ENCODE measurements at places on chromosomes 5 and 9.

GRCh38 chr9:76013809-76014208, 123.3 kb downstream of the PCSK5 start:
- no peak for DNase-seq

DNA sequence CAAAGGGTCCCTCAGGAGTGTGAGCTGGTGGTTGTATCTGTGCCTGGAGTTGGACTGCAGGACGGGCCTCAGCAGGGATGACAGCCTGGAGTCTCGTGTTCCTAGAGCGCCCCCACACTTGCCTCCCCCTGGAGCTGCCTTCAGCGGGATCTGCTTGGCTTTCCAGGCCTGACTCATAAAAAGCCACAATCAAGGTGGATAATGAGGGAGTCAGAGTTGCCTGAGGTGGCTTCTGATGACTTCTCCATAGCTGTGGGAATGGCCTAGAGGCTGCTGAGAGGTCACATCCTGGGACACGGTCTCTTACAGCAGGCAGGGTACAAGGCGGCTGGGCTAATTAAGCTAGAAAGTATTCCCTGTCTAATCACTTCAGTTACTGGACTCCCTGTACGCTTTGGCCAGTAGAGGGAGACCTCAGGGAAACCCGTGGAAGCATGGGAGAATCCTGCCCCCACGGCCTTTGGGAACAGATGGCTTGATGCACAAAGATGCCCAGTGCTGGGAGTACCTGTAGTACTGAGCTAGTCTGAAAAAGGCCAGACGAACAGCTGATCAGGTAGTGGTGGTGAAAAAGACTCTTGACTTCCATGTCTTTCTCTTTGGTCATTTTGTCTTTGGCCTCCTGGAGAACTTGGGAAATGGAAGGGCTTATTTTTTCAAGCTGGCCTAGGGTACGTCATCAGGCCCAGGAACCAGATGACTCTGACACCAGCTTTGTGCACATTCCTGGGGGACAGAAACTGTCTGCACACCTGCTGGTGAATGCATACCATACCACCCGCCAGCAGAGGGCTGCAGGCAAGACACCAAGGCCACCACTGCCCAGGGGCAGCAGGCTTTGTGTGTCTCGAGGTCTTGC, 16.1 kb upstream of the FRRS1L start:
- DNase-seq = no peak

DNA sequence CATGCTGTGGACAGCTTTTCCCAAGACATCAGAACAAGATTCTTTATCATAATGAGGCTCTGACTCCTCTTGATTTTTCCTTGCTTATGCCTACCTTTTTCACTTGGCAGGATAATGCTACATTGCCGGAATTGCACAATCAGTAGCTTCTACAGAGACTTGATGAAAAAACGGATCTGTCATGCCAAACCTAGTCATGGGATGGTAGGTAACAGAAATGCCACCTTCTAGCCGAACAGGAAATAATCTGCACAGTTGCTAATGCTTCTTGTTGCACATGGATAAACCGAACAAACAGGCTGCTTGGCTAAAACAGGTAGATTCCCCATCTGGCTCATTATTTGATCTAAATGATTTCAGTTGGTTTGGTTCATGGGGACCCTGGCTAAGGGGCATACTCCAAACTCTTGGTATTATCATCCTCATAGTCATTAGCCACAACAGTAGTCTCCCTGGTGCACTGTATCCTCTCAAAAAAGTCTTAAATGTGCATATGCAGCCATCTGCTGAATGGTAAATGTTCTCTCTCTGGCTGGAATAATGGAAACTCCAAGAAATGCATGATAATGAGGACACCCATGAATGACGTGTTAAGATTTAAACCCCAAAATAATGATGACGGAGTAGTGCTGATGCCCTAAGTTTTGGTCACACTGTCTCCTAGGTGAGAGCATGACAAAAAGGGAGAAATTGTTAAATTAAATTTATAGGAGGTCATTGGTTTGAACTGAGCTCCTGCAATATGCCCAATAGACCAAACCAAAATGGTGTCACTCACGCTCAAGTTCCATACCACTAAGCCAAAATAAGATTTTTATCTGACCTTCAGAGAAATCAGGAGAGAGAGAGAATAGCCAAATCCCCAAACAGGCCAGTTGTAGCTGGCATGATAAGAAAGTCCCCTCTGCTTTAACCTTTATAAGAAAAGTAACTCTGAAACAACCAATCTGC, 47.0 kb downstream of the RAPGEF1 start:
- no peak for DNase-seq

GRCh38 chr5:73267766-73268435, 94.9 kb downstream of the TMEM174 start:
- DNase-seq = no peak

GRCh38 chr9:91776409-91777291, 173.4 kb downstream of the ROR2 start:
- DNase-seq = no peak

DNA sequence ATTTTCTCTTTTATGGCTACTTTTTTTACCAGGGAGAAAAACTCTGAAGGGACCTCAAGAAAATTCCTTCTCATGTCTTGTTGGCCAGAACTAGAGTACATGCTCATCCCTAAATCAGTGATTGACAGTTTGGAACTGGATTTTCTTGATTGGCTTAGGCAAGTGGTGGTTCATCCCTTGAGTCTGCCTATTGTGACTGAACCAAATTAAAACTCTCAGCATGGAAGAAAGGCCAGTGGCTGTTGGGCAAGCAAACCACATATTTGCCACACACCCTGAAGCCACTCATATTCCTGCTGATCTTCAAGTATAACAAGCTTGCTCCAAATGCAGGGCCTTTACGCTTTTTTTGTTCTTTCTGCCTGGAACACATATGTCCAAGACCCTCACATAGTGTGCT, 7.2 kb upstream of the HOMER1 start:
- no peak for DNase-seq

DNA sequence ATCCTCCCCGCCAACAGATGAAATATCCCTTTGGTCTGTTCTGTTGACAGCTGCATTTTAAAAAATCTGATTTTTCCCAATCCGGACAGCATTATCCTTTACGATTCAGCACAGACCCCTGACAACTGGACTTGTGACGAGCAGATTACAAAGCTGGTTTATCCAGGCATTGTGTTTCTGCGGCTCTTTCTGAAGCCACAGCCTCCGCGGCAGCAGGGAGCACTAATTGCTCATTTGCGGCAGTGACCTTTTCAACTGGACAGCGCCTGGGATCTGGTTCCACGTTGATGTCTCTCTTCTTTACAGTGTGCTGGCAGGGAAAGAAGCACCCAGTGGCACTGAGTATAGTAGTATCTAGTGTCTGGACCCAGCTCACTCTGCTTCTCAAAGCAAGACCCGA, 351.2 kb downstream of the ZNF608 start:
- DNase-seq = no peak

- no peak for DNase-seq
Measured at GRCh38 chr9:70012569-70012968, 31.1 kb upstream of the MAMDC2 start.

DNA sequence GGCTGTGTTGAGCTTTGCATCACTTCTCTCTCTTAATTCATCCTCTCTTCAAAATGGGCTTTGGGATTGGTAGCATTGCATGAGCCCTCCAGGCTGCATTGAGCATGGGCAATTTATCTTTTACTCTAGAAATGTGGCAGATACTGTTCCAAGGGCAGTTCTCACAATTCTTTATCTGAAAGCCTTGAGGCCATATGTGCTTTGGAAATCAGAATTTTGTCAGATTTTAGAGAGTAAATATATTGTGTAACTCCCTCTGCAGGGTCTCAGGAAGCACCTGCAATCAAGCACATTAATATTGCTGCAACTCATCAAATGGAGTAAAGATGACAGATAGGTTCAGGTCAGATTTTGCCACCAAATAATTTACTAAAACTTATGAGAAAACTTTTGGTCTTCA, 17.6 kb downstream of the ALDOB start:
- DNase-seq = no peak

DNA sequence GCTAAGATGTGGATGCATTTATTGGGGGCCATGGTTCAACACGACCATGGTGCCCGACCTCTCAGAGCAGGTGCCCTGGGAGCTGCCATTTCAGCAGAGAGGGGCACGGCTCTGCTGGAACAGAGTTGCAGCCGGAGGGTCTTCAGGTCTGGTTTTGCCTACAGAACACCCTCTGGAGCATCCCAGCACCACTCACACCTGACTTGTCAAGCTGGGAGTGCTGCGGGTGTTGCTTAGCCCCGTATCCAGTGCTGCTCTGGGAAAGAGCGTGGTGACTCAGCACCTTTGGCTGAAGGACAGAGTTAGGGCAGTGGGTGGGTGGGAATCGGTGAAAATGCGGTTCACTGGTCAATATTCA, 36.5 kb upstream of the IRX4 start:
- DNase-seq = no peak

GRCh38 chr5:68415177-68416085, 199.9 kb downstream of the PIK3R1 start:
- DNase-seq = no peak

- DNase-seq = no peak
Measured at GRCh38 chr9:94150890-94151650, 66.8 kb downstream of the PTPDC1 start.

- no peak for DNase-seq
Measured at GRCh38 chr9:122216798-122217418, 11.8 kb downstream of the LHX6 start.

- no peak for DNase-seq
Measured at GRCh38 chr5:97478483-97478882, 295.4 kb upstream of the RIOK2 start.

DNA sequence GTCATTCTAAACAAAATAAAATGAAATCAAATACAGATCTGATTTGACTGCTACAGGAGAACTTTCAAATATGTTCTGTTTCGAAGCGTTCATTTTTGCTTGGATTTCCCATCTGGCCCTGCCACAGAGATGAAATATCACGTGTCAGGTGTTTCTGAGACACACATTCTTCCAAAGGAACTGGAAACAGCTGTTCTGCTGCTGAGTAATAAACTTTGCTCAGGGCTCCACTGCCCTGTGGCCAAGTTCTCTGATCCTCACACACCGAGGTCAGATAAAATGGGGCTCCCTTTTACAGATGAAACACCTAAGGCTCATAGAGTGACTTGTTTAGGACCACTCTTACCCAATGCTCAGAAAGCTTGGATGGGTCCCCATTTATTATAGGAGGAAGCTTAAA, 42.5 kb downstream of the FRMPD1 start:
- no peak for DNase-seq
